ENCODE measurements at places on chromosomes 13 and 19. TPM values are rescaled to one million over a fixed set of nuclear protein-coding genes. Genes with fewer than 3 reads are reported as not detected.

The PCDH9 gene
- 0.11 TPM for total RNA-seq

The VSTM2B gene
- total RNA-seq = not detected

The CATSPERD gene
- not detected for total RNA-seq

GRCh38 chr19:53552001-53552721 is 14.2 kb downstream of the ZNF331 start:
- ATAC-seq = no peak

DNA sequence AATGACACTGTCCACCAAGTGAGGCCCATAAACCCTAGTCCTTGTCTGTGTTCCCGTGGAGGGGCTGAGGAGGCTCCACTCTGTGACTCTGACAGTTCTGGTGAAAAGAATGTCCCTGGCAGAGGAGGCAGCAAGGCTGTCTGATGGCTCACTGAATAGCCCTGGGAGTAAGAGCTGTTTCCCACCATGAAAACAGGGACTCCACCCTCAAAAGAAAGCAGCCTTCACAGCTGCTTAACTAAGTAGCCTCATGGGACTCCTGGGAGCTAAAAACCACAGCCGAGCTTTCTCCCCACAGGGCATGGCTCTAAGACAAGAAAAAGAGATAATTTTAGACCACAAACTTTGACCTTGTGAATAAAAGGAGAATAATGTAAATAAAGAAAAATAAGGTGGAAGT is 135.1 kb upstream of the FRY start:
- ATAC-seq = peak; percentile 39

DNA sequence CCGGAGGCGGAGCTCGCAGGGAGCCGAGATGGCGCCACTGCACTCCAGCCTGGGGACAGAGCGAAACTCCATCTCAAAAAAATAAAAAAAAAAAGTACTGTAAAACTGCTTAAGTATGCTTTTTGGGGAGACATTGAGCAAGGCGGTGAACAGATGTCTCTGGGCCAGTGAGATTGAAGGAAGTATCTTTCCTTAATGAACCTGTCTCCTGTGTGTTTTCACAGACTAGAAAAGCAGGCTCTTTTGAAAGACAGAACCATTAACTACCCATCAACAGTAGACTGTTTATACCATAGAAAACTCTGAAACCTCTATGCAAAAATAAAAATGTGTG is 1.5 kb upstream of the ECH1 start:
- ATAC-seq = no peak

DNA sequence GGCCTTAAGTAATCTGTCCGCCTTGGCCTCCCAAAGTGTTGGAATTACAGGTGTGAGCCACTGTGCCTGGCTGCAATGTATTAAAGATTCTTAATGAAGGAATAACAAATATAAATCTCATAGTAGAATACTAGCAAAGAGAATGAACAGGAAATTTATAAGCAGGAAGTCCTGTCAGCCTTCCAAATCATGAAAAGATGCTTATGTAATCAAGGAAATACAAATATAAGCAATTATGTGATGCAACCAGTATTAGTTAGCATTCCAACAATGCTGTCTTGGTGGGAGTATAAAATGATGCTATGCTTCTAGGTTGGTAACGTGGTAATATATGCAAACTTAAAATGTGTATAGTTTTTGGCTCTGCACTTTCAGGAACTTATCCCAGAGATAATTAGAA is 133.8 kb downstream of the PDS5B start:
- ATAC-seq = no peak
